Esophagus squamous epithelium (tissue), 5 donors: ENCODE measurements at places on chromosomes 7 and 10. TPM values are rescaled to one million over a fixed set of nuclear protein-coding genes. Genes with fewer than 3 reads are reported as not detected.

The GOLGA7B gene
- 3.3 TPM for total RNA-seq

The GJD4 gene
- total RNA-seq: not detected

The MSS51 gene
- total RNA-seq: 2.5 TPM

The GRIFIN gene
- not detected for total RNA-seq

The CAMK2B gene
- 0.95 TPM for total RNA-seq

The SLC26A5 gene
- 0.19 TPM for total RNA-seq

The PLA2G12B gene
- not detected for total RNA-seq

The FLNC gene
- total RNA-seq: 27.3 TPM

The BTRC gene
- 11.9 TPM for total RNA-seq

The PVRIG gene
- total RNA-seq: 0.95 TPM

The TMEM130 gene
- total RNA-seq: 0.12 TPM

The TMEM139 gene
- 0.15 TPM for total RNA-seq

- no peak for DNase-seq
- no peak overlapping the region for H3K27ac ChIP-seq
- H3K4me1 ChIP-seq: peaks cover 6% of the 10 kb centered on the region
- no peaks in the 10 kb centered on the region for H3K27me3 ChIP-seq
These were observed 26.0 kb downstream of the LARP4B start for GRCh38 chr10:905503-905902.

DNA sequence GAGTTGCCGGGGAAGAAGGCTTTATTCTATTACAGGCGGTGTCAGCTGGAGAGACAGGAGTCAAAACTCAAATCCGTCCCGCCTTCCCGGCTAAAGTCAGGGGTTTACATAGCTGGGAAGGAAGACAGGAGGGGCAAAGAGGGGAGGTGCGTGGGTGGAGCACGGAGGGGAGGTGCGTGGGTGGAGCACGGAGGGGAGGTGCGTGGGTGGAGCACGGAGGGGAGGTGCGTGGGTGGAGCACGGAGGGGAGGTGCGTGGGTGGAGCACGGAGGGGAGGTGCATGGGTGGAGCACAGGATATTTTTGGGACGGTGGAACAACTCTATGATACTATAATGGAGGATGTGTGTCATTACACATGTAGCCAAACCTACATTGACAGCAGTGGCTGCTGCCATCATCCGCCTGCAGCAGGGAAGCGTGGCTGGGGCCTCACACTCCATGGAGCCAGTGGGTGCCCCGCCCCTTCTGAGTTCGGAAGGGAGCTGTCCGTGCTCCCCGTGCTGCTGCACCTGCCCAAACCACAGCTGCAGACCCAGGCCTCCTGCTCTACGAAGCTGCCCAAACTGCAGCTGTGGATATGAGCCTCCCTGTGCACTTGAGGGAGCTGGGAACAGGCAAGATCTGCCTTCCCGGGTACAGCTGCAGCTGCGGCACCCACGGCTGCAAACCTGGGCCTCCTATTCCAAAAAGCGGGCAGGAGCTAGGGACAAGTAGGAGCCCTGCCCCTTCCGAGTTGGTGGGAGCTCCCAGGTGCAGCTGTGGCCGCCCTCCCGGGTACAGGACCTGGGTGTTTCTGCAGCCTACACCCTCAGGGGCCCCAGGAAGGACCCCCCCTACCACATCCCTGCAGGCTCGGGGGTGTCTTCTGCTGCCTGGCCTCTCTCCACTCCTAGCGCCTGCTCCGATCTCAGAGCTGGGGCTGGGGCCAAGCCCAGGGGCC is 119.4 kb downstream of the DYNC2I1 start:
- H3K27ac ChIP-seq: no peak overlapping the region
- no peaks in the 10 kb centered on the region for H3K36me3 ChIP-seq
- DNase-seq: no peak
- H3K4me1 ChIP-seq: peaks cover 13% of the 10 kb centered on the region
- no peaks in the 10 kb centered on the region for H3K27me3 ChIP-seq
- H3K4me3 ChIP-seq: no peak overlapping the region

DNA sequence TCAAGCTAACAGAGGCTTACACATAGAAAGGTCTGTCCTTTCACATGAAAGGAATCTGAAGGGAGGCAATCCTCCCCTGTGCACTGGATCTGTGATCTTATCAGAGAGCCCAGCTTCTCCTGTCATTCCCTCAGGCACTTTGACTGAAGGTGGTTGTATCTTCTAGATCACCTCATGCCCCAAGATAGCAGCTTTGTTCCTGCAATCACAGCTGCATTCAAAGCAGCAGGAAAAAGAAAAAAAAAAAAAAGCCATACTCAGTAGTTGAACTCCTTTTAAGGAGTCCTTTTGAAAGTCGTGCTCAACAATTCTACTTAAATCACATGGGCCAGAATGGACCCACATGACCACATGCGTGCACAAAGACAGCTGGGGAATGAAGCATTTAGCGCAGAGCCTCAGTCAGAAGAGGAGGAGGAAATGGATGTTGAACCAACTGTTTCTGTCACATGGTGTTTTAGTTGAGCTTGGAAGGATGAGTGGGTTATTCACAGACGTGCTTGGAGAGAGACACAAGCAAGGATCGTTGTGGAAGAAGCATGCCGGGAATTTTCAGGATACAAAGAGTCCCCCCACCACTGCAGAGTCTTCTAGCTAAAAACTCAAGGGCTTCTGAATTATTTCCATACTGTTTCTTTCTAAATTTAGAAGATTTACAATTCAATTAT is 13.0 kb upstream of the PFKP start:
- no peak overlapping the region for H3K4me3 ChIP-seq
- H3K4me1 ChIP-seq: no peaks in the 10 kb centered on the region
- DNase-seq: no peak
- no peaks in the 10 kb centered on the region for H3K27me3 ChIP-seq
- H3K36me3 ChIP-seq: no peaks in the 10 kb centered on the region

- no peak overlapping the region for H3K27ac ChIP-seq
- no peak overlapping the region for H3K4me3 ChIP-seq
- H3K36me3 ChIP-seq: no peaks in the 10 kb centered on the region
- DNase-seq: no peak
These were observed 926.4 kb downstream of the LRMDA start for GRCh38 chr10:76357726-76358415.

GRCh38 chr7:134589491-134589941 is 40.6 kb downstream of the AKR1B15 start:
- no peak for DNase-seq
- peaks cover 17% of the 10 kb centered on the region for H3K4me1 ChIP-seq
- H3K4me3 ChIP-seq: no peak overlapping the region
- H3K36me3 ChIP-seq: no peaks in the 10 kb centered on the region

DNA sequence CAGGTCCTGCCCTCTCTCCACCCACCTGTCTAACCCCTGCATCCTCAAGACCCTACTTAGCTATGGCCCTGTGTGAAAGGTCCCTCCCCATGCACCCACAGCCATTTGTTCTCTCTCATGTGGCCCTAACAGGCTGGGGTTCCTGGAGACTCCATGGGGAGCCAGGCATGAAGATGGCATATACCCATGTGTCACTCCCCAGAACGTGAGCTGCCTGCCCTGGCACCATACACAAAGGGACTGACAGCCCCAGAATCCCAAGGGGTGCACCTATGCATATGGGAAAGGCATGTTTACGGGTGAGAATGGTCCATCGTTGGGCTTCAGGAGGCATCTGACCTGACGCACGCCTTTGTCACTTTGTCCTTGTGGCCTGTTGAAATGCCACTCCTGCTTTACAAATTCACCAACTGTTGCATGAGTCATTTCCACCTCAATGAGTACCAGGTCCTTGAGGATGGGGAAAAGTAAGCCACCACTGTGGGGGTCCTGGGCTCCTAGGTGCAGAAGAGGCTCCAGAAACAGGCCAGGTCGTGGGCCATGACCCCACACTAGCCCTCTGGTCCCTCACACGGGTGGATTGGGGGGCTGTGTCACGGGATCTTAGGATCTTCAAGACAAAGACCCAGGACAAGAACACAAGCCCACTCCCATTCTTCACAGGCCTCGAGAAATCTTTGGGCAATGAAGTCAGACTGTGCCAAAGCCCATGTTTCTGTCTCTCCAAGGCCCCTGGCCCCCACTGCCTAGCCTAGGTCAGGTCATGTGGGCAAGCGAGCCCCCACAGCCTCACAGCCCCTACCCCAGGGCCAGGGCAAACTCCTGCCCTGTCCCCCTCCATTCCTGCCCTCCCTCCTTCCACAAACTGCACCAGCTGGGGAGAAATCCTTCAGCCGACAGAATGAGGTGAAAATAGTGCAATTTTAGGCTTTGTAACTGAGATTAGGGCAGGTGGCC is 8.6 kb downstream of the GPRIN2 start:
- H3K36me3 ChIP-seq: peaks cover 30% of the 10 kb centered on the region
- no peak for DNase-seq
- H3K27me3 ChIP-seq: no peaks in the 10 kb centered on the region
- peaks cover 55% of the 10 kb centered on the region for H3K4me1 ChIP-seq
- no peak overlapping the region for H3K4me3 ChIP-seq
- H3K27ac ChIP-seq: no peak overlapping the region

GRCh38 chr10:103535595-103535994 is 42.1 kb downstream of the NEURL1 start:
- no peaks in the 10 kb centered on the region for H3K36me3 ChIP-seq
- no peaks in the 10 kb centered on the region for H3K27me3 ChIP-seq
- H3K4me1 ChIP-seq: no peaks in the 10 kb centered on the region
- no peak overlapping the region for H3K27ac ChIP-seq
- no peak for DNase-seq

DNA sequence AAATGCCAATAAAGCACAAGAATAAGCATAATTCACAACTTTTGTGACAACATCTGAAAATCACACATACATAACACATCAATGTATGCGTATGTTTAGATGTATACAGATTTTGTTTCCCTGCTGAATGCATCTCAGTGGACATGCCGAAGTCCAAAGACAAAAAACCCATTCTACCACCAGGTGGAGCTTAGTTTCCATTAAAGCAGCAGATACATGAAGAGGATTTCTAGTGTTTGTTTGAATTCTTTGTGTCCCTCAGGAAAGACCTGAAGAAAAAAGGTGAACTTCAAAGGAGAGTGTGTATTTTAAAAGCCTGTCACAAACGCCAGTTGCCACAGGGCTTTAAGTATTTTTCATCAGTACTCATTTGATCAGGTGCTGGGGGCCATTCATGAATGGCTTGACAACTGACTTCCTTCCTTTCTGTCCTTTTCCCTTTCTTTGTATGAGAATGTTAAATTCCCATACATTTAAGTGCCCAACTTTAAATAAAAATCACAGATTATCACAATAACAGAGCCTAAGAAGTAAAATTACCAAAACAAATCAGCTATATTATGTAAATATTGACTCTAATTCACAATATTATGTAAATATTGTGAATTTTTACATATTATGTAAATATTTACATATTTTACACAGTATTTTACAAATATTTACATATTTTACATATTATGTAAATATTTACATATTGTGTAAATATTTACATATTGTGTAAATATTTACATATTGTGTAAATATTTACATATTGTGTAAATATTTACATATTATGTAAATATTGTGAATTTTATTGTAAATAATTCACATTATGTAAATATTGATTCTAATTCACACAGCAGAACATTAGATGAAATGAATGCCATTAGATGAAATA is 343.0 kb downstream of the CRPPA start:
- no peak overlapping the region for H3K4me3 ChIP-seq
- DNase-seq: no peak
- H3K4me1 ChIP-seq: no peaks in the 10 kb centered on the region
- H3K27ac ChIP-seq: no peak overlapping the region
- H3K27me3 ChIP-seq: no peaks in the 10 kb centered on the region
- H3K36me3 ChIP-seq: no peaks in the 10 kb centered on the region

DNA sequence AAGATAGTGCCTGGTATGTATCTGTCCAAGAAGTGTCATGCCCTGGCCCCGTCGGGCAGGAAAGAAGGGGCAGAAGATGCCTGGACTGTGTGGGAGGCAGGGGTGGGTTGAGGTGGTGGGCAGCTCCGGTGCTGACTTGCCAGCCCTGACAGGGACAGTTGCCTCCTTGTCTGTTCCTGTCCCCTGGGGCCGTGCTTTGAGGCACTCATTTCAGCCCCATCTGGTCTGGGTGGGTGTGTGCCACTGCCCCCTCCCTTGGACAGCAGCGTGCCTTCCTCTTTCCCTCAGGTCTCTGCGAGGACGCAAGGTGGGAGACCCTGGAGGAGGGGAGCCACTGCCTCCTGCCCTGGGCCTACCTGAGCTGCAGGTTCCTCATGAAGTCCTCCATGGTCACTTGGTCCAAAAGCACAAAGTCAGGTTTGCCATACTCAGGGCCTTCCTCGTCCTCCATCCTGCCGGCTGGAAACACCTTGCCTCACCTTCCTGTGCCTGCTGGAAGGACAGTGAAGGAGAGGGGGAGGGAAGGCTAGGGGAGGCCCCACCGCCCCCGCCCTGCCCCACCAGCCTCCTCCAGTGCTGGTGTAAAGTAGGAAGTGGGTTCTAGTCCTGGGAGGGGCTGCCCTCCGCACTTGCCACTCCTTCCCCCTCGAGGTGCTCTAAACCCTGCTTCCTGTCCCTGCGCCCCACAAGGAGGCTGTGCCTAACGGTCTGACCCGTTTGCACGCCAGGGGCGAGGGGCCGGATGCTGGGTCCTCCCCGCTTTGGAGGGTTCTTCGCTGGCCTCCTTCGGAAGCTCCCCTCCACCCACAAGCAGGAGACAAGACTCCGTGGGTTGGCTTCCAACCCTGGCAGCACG is at the start of gene MYO1G:
Gene MYO1G, minus strand, starts transcription at position 505 of the 856 bp plus-strand sequence. Its CDS starts 54 bp downstream, at position 451.
- H3K36me3 ChIP-seq: peaks cover 7% of the 10 kb centered on the region
- peak within 1 kb of the TSS; percentile 10 for H3K4me3 ChIP-seq
- DNase-seq: peak; percentile 36
- H3K4me1 ChIP-seq: peaks cover 56% of the 10 kb centered on the region

DNA sequence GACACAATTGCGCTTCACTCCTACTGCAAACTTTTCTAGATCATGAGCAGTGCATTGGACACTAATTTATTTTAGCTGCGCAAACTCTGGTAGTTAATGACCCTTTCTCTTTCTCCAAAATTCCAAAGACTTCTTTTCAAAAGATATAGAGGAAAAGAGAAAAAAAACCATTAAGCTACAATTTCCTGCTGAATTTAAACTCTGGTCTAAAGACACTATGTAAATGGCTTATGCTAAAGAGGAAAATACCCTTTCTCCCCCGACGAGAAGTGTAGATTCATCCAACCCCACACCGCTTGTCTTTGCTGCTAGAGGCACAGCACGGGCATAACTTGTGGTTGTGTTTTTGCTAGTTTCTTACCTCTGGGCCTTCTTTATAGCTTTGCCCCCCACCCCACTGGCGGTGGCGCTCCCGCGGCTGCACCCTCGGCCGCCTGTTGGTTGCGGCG is 84.1 kb downstream of the SNX10 start:
- peak overlapping the region; percentile 42 for H3K4me3 ChIP-seq
- peaks cover 9% of the 10 kb centered on the region for H3K4me1 ChIP-seq
- no peaks in the 10 kb centered on the region for H3K36me3 ChIP-seq
- H3K27me3 ChIP-seq: peaks cover 100% of the 10 kb centered on the region
- DNase-seq: no peak

GRCh38 chr10:101322266-101323108 is 31.5 kb upstream of the BTRC start:
- H3K4me3 ChIP-seq: no peak overlapping the region
- H3K27ac ChIP-seq: no peak overlapping the region
- no peak for DNase-seq
- H3K36me3 ChIP-seq: no peaks in the 10 kb centered on the region
- no peaks in the 10 kb centered on the region for H3K4me1 ChIP-seq
